Fibroblast of skin of back (primary cell): ENCODE measurements at places on chromosomes 13 and 19.

DNA sequence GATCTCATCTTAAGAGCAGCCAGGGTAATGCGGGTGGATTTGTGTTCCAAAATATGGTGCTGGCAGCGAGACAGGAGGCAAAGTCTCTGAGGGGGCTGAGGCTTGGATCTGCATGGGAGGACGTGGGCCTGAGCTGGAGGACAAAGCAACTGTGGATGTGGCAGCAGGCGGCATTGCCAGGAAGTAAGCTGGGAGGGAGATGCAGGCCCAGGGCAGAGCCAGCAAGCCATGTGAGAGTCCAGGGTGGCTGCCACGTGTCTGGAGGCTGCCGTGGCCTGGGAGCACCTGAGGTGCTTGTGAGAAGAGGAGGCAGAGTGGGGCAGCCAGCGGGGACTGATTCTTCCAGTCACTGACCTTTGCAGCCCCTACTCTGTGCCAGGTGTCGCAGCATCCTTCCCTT, 52.0 kb downstream of the DPF1 start:
- no peak for DNase-seq

- no peak for DNase-seq
Measured at GRCh38 chr13:24006520-24007248, 109.4 kb upstream of the C1QTNF9B start.

- DNase-seq, result no peak
Measured at GRCh38 chr19:48346191-48346590, 17.5 kb downstream of the TMEM143 start.

DNA sequence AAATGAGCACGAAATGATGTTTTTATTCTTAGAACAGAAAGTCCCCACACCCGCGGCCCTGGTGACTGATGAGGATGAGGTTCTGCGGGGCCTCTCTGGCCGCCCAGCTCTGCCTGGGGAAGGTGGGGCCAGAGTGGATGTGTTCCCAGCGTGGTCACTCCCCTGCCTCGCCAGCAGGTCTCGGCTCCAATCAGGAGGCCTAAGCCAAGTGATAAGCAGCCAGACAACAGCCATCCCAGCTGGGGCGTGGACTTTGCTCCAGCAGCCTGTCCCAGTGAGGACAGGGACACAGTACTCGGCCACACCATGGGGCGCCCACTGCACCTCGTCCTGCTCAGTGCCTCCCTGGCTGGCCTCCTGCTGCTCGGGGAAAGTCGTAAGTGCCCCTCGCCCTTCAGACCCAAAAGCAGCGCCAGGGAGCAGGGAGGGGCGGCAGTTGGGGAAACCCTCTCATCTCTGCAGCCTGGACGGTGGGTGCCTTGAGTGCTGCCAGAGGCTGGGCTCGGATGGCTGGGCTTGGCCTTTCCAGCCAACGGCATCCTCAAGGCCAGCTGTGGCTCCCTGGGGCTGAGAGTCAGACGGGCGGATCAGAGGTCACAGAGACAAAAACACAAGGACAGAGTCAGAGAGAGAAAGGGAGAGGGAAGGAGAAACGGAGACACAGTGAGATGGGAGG, at the start of gene F10:
F10 (plus strand) TSS at position 250 of the 676 bp plus-strand sequence; CDS start at position 307, 57 bp downstream.
- peak; percentile 64 for DNase-seq

DNA sequence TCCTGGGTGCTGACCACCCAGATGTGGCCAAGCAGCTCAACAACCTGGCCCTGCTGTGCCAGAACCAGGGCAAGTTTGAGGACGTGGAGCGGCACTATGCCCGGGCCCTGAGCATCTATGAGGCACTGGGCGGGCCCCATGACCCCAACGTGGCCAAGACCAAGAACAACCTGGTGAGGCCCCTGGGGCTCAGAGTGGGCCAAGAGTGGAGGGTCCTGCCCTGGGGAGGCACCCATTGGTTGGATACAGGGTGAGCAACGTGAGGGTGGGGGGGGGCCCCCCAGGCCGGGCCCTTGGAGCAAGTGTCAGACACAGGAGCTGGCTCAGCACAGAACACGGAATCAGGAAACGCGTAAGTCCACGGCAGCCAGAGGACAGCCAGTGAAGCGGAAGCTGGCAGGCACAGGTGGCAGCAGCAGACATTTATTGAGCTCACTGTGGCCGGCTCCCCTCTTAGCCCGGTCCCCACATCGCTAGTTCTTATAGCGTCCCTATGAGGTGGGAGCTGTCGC, 8.9 kb downstream of the KLC3 start:
- DNase-seq, result no peak

DNA sequence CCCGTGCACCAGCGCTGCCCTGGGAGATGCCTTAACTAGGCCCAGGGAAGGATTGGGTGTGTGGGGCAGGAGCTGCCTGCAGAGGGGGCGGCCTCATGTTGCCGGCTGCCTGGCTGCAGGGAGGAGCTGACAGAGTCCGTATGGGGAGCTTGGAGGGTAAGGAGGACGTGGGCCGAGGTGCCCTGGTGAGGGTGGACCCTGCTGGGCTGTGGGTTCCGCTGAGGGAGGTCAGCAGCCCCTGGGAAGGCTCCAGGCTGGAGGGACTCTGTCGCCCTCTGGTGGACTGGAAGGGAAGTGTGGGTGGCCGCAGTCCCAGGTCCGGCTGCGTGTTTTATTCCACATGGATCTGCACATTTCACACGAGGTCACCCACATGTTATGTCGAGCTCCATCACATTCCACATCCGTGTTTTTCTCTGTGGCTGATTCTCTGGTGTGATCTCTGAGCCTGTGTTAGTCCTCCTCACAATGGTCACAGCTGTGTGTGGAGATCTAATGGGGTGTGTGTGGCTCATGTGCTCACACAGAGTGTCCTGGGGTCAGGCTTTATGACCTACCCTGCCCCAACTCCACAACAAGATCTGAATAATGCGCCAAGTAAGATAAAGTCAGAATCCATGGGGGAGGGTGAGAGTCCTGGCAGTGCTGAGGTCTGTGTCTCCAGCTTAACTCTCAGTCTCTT, 1.8 kb upstream of the CEACAM8 start:
- DNase-seq, result peak; percentile 6

DNA sequence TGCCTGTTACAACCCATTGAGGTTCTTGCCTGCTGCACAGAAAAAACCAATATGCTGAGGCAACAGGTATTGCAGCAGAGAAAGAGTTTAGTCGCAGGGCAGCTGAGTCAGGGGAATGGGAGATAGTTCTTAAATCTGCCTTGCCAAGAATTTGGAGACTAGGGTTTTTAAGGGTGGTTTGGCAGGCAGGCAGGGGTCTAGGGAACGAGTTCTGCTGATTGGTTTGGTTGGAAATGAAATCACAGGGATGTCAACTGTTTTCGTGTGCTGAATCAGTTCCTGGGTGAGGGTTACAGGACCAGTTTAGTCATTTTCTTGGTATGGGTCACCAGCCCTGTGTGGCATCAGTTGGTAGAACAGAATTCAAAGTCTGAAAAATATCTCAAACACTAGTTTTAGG, 36.6 kb downstream of the PDS5B start:
- no peak for DNase-seq

DNA sequence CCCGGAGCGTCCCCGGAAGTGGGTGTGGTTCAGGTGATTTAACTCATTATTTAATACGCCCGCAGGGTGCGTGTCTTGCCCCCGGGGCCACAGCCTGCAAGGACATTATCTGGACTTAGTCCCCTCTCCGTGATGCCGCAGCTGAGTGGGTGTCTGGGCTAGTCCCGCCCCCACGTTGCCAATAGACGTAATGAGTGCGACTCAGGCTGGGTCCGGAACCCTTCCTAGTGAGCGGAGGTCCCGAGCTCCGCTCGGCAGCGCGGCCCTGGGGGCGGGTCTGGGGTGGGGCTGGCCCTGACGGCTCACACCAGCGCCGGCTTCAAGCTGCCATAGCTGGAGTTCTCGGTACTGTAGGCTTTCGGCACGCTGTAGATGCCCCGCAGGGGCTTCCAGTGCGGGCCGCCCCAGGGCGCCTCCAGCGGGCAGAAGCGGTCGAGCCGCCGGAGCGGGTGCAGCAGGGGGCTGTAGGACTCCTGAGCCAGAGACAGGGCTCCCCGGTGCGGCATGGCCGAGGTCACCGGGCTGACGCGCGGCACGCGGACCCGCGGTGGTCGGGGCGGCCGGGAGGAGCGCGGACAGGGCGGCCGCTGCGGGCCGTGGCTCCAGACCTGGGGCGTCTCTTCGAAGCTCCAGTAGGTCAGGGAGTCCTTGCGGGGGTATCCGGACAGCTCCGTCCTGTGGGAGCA, 918 bp upstream of the LHB start:
- peak; percentile 67 for DNase-seq

GRCh38 chr13:96994017-96994857, at the start of gene OXGR1:
OXGR1 (minus strand) TSS chr13:96994476; CDS start chr13:96987759, 6,717 bp downstream.
- no peak for DNase-seq

DNA sequence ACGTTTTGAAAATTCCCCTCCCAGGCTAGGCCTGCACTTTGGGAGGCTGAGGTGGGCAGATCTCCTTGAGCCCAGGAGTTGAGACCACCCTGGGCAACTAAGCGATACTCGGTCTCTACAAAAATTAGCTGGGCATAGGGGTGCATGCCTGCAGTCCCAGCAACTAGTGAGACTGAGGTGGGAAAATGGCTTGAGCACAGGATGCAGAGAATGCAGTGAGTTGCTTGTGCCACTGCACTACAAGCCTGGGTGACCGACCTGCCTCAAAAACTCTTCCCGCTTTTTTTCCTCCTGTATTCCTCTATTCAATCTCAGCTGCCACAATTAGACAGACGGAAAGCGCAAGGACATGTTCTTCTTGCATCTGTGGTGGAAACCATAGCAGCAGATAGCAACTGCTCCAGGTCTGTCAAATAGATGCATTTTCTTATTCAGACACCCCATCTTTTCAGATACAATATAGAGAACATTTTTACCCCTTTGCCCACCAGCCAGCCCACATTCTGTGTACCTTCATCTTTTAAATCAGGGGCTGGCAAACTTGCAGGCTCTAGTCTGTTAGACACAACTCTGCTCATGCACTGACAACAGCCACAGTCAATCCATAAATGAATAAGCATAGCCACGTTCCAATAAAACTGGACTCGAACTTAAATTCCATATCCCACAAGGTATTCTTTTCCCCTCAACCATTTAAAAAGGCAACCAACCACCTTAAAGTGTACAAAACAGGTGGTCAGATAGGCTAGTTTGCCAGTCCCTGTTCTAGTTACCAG, 4.8 kb downstream of the TPT1 start:
- DNase-seq, result no peak

DNA sequence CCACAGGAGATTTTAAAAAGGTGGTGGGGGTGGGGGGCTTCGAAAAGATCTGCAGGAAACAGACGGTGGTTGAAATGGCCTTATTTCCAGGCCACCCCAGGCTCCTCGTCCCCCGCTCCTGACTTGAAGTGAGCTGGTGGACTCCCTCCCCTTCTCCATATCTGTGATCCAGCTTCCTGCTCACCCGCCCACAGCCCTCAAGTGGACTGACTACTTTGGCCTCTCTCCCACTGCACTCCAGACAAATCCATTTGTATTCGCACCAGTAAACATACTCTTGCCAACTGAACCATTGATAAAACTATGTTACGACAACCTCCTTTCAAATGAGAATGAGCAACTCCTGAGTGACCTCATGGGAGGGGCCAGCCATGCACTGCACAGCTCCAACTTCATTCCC, 259.5 kb downstream of the COL4A1 start:
- no peak for DNase-seq

DNA sequence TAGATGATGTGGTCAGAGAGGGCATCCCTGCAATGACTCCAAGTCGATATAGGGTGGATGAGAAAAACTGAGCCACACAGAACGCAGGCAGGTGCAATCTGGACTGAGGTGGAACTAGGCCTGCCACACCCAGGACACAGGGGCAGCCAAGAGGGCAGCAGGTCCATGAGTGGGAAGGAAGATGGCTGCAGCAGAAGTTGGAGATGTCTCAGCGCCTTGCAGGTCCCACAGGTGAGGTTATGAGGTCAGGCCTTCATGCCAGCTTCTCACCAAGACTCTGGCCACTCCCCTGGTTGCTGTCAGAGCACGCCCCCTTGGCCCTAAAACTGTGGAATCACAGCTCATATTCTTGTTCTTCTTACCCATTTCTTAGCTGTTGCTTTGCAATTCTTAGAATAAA, 147.7 kb upstream of the VSTM2B start:
- DNase-seq, result no peak

GRCh38 chr13:93268327-93269028, 41.9 kb downstream of the GPC6 start:
- DNase-seq, result no peak

GRCh38 chr19:18280247-18281081, 958 bp downstream of the JUND start:
- peak; percentile 68 for DNase-seq

- DNase-seq, result peak; percentile 99
Measured at GRCh38 chr13:72781451-72782439, at the start of the genes DIS3 and PIBF1. DIS3 (minus strand) TSS chr13:72781900; CDS start chr13:72781832, 68 bp downstream. PIBF1 (plus strand) TSS chr13:72782133; CDS start chr13:72783470, 1,337 bp downstream.

GRCh38 chr13:44930963-44931623, 58.2 kb downstream of the NUFIP1 start:
- peak; percentile 41 for DNase-seq

GRCh38 chr13:80562433-80563156, 221.7 kb upstream of the SPRY2 start:
- DNase-seq, result no peak

DNA sequence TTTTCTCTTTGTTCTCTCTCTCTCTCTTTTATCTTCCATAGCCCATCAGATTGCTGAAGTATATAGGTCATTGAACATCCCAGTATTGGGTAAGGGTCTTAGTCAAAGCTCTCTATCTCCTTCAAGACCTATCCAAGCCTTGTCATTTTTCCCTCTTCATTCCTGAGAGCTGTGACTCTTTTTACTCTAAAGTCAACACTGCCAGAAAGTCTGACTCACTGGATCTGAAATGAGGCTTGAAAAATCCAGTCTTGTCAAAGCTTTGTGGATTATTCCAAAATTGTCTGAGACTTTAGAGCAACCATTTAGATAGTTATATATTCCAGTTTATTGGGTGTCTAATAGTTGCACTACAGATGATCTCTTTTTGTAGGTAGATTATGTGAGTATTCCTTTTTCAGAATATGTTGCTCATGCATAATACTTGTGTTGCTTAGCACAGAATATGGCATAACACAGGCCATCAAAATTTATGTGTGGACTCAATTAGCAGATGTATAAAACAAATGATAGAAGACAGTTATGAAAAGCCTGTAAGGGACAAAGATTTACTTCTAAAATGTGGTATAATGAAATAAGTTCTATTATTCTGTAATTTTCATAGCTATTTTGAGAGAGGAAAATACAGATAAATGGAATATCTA, 389.3 kb upstream of the PCDH9 start:
- DNase-seq, result peak; percentile 84

DNA sequence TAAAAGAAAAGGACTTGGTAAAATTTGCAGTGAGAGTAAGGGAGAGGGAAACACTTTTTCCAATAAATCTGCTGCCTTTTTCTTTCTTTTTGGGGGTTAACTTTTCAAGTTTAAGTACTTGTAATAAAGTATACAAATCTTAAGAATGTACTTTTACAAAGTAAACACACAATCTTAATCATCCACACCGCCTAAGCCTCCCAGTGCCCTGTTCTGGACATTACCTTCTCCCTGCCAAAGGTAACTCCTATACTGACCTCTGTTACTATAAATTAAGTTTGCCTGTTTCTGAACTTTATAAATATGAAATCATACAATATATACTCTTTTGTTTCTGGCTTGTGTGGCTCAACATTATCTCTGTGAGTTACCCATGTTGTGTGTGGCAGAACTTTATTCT, 137.9 kb downstream of the RGCC start:
- DNase-seq, result no peak
